ENCODE measurements at places on chromosomes 2 and 18.
A peak's percentile ranks its signal among the peaks of the same experiment; 100 is the strongest.

DNA sequence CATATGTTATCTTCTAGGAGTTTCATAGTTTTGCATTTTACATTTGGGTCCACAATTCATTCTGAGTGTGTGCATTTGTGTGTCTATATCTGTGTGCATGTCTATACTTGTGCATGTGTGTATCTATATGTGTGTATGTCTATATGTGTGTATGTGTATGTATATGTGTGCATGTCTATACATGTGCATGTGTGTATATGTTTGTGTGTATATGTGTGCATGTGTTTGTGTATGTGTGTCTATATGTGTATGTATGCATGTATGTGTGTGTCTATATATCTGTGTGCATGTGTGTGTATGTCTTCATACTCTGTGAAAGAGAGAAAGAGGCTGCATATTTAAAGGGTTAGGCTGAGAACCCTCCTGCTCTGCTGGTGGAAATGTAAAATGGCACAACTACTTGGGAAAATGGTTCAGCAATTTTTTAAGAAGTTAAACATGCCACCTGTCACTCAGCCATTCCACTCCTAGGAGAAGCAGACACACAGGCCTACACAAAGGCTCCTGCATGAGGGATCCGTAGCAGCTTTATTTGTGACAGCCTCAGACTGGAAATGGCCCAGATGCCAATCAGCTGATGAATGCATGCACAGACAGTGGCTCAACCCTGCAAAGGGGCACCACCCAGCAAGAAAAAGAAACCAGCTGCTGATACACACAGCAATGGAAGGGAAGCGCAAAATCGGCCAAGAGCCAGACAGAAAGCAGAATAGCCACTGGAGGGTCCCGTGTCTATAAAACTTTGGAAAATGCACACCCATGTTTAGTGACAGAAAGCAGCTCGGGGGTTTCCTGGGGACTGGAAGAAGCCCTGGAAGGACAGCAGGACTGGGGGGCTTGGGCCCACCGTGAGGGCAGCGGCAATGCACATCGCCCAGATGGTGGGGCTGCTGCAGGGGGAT is 146.8 kb downstream of the SEPTIN10 start:
- no peak for DNase-seq

- DNase-seq = no peak
Measured at GRCh38 chr2:229205704-229206103, 65.4 kb downstream of the PID1 start.

DNA sequence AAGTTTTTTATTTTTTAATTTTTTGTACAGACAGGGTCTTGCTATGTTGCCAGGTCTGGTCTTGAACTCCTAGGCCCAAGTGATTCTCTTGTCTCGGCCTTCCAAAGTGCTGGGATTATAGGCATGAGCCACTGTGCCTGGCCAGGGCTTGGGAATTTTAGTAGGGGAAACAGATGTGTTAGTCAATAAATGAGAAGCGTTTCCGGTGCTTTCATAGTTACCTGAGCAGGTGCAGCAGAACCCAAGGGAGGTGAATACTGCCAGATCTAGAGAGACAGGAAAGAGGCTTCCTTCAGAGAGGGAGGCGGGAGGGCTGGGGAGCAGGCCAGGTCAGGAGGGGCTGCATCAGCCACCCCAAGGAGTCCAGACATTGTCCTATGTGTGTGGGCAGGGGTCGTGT is 30.5 kb upstream of the IMPA2 start:
- DNase-seq = no peak

GRCh38 chr2:241897231-241897916 is 27.8 kb downstream of the RTP5 start:
- DNase-seq = no peak

GRCh38 chr2:96866986-96867755 is 2.7 kb downstream of the SEMA4C start:
- no peak for DNase-seq

GRCh38 chr18:49178321-49178720 is 227.6 kb upstream of the SMAD7 start:
- no peak for DNase-seq

DNA sequence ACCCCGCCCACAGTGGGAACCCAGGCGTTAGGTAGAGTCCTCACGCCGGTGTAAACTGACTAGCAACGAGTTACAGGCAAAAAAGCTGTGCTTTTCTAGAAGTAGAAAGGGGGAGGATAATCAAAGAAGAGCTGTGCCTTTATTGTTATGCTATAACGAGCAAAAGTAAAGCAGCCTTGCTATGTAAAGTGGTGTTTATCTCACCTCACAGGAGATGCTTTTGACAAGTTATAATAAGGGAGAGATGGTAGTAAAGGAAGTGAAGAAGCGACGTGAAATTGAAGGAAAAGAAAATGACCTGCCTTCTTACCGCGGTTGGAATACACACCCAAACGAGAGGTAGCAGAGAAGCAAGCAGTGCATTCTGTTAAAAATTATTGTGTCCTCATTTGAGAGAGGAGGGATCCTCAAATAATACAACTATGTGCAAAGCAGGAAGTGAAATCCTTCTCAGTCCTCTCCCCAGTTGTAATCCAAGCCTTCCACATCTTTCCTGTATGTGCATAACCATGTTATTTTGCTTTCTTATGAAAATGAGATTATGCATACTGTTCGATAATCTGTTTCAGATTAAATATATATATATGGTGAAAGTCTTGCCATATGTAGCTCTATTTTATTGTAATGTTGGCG is 962 bp downstream of the TANK start:
- DNase-seq = no peak

DNA sequence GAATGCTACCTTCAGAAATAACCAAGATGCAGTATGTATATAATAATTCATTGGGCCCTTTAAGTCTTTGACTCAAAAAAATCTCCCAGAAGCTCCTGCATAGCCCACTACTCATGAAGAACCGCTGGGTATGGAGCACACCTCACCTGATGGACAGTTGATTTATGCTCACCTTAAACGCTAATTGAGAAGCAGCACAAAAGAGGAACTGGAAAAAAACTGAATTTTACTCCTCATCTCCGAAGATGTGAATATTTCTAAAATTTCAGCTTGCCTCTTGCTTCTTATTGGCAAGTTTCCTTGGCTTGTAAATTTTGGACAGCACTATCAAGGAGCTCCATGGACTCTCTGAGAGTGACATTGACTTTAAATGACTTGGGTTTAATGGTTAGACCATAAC is 5.5 kb downstream of the CYP1B1 start:
- no peak for DNase-seq

DNA sequence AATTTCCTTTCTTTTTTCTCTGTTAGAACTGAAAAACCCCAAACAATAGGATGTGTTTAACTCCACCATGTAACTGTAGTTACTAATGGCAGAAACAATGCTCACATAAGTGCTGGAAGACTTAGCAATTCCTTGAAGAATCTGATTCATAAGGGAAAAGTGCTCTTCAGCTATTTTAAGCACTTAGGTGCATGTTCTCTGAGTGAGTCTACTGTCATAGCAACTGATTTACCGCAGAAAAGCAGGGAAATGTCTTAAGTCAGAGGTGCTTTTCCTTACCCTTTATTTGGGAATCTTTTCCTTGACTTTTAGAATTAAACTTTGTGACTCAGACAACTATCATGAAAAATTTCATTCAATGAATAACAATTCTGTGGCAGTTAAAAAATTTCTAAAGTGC is 65.4 kb upstream of the NABP1 start:
- peak; percentile 60 for DNase-seq

DNA sequence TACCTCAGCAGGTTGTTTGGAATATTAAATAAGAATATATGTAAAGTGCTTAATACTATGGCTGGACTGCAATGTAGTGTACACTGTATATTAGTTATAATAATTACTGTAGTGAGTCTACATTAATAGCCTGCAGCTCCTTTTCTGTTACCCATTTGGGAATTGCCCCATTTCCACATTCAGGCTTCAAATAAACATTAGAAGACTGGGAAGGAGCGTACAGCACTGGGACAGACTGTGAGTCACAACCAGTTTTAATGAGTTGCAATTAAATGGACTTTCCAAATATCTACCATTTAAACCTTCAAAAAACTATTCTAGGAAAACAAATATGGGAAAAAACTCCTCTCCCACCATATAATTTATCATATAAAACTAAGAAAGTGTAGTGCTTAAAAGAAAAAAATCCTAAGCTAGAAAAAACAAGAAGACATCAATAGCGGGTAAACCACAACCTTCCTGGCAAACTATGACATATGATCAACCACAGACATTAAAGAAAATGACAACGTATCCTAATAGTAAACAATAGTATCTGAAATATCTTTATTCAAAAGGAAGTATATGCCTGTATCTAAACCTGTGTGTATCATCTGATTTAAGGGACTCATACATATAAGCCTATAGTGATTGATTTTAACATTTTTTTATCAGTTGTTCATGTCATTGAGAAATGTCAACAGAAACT is 86.1 kb downstream of the TRIP12 start:
- peak; percentile 68 for DNase-seq

DNA sequence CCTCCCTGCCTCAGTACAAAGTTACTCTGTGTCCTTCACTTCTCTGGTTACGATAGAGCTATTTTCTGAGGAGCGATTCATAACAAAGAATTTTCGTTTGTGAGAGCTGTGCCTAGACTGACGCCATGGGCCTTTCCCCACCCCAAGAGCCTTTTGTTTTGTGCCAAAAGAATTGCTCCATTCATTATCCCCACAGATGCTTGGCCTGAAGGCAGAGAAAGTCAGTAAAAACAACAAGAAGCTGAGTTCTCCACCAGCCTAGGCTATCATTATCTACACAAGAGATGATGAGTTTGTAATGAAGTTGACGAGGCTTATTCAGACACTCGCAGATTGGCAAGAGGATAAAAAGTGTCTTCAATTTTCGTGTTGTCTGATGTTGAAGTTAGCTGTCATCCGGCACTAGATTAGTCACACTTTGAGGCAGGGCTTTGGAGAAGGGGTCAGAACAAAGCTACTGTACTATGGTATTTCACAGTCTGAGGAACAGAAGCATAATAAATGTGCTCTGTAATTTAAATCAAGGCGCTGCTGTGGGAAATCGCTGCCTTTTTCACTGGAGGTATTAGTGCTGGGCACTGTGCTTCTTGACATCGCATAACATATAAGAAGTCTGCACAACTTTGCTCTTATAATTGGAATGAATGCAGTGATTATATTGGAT is 278.4 kb upstream of the FIGN start:
- peak; percentile 14 for DNase-seq

GRCh38 chr18:62723666-62724281 is 8.4 kb downstream of the PHLPP1 start:
- DNase-seq = no peak

GRCh38 chr2:43074592-43075053 is 151.8 kb downstream of the ZFP36L2 start:
- DNase-seq = no peak

- DNase-seq = no peak
Measured at GRCh38 chr18:65468881-65469280, 281.9 kb upstream of the CDH7 start.

DNA sequence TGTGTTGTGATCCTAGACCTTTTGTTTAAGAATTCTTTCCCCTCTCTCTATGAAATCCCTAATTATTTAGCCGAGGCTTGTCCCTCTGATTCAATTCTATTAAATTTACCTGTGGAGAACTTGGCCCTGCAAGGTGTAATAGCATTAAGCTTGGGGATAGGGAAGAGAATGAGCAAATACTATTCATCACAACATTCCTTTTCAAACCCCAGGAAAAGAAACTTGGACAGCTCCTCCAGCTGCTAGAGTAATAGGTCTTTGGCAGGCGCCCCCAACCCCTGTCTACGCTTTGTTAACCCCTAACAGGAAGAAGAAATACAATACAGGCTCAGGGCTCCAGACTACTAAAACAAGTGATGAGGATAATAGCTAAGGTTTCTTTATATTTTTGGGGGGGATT is 957.0 kb downstream of the CPS1 start:
- no peak for DNase-seq

DNA sequence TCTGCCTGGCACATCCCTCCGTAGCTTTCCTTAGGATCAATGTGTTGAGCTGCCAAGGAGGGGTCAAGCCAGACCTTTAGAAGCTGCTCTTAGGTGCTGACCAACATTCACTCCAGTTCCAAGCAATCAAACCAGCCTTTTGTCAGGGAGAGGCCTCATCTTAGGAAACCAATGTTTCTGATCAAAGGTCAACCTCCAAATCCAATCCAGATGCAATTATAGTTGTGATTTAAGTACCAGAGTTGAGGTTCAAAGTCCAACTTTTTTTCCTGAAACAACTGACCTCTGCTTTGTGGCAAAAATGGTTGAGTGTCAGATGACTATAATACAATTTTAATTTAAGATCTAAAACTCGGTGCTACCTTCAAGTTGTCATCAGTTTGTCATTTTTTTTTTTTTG is 303.4 kb downstream of the ALK start:
- DNase-seq = no peak

- no peak for DNase-seq
Measured at GRCh38 chr18:37452015-37452414, 113.6 kb downstream of the CELF4 start.

- no peak for DNase-seq
Measured at GRCh38 chr2:100425573-100426383, 8.3 kb upstream of the CHST10 start.

DNA sequence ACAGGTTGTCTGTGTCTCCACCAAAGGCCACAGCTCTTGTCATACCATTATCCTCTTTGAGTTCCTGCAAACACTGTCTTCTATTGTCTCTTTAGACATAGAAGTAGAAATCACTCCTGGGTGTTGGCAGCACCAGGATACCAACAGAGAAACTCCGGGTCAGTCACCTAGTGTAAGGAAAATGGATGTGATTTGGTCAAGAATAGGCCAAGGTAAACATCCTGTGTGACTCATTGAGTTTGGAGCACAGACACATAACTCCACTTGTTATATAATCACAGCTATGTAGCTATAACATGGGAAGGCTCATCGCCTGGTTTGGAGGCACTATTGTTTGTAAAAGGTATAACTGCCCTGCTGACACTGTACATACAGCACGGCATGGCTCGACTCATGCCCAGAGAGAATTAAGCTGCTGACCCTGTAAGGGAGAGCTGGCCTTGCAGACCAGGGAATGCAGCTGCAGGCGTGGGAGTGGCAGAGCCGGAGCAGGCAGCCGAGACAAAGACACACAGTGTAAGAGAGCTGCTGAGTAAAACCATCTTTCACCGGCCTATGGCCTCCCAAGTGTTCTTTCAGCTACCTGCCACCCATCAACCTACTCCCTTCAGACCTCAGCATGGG is 3.4 kb upstream of the TXNL1 start:
- peak; percentile 69 for DNase-seq

- peak; percentile 56 for DNase-seq
Measured at GRCh38 chr2:169928463-169928864, 101.2 kb downstream of the UBR3 start.

GRCh38 chr18:49018554-49019445 is 68.0 kb upstream of the SMAD7 start:
- no peak for DNase-seq

- peak; percentile 4 for DNase-seq
Measured at GRCh38 chr2:151886241-151886640, 58.0 kb upstream of the ARL5A start.

GRCh38 chr2:37625796-37626571 is 45.5 kb downstream of the CDC42EP3 start:
- DNase-seq = no peak

GRCh38 chr18:29250843-29251242 is 1073.9 kb upstream of the CDH2 start:
- DNase-seq = no peak

DNA sequence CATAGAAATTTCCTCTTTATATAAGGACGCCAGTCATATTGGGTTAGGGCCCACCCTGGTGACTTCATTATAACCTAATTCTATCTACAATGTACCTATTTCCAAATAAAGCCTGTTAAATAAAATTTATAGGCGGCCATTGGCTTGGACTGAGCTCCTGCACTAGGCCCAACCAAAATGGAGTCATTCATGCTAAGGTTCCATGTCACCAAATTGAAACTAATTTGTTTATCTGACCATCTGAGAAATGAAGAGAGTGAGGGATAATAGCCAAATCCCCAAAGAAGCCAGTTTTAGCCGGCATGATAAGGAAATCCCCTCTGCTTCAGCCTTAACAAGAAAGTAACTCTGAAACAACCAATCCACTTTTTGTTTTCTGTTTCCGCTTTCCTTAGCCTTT is 7.2 kb upstream of the DYM start:
- DNase-seq = no peak

Measured in MCF 10A (cell line).